ENCODE measurements at places on chromosomes 6 and 20.

DNA sequence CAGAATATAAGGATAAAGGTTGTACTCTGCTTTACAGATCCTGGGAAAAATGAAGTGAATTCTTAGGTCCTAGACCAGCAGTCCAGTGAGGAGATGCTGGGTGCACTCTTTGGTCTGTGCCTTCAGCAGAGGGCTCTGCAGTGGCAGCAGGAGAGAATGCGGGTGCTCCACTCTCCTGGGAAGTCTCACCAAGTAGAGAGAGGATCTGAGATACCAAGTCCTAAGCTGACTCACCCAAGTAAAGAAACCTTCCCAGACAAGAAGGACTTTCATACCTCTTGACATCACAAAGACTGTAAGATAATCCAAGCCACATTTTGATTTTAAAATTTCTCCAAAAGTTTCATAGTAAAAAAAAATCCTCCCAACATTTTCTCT lies 116.9 kb upstream of the EMILIN3 start:
- no peak for DNase-seq

DNA sequence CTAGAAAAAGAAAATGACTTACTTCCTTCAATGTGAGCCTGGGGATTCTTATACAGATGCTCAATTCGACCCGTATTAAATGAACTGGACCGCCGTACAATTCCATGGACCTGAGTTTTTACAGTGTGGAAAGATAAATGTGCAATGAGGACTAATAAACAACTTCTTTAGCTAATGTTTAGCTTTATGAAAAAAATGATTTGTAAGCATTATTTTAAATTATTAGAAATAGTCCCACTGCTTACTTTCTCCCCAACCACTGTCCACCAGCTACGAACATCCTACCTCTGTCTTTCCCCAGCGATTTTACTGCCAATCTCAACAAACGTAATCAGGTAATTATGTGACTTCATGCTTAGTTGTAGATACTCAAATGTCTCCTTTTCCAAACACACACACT lies 128.0 kb downstream of the GMDS start:
- DNase-seq: no peak

- DNase-seq: no peak
Observed at GRCh38 chr6:19440531-19440930, 396.6 kb upstream of the ID4 start.

- DNase-seq: no peak
Observed at GRCh38 chr6:44250067-44250717, 3.3 kb downstream of the HSP90AB1 start.

DNA sequence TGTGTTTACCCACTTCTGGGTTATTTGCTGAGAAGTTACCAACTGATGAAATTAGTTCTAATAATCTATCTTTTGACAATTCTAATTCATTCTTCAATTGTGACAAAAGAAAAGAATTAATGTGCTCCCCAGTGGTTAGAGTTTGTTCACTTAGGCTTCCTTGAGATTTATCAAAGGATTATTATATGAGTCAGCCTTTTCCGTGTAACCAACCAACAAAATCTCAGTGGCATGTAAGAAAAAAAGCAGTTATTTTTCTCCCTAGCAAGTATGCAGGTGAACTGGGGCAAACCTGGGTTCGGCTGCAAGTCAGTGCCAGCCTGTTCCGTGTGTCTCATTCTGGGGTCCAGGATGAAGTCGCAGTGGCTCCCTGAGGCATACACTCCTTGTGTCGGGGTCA lies 28.8 kb upstream of the HIVEP1 start:
- DNase-seq: no peak

DNA sequence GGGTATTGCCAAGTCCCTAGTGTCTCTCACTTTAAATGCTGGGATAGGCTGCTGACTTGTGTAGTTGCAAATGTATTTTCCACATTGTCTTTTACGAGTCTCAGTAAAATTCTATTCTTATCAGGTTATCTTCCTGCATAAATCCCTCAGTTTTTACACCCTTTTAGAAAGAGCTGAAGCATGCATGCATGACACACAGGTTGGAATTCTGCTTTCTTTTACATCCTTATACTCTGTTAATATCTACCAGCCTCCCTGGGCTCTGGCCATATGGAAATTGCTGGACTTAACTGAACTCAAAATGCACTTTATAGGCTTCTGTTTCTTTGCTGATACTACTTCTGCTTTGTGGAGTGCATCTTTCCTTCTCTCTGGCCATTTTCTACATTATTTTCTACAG lies 477.4 kb downstream of the FRK start:
- DNase-seq: no peak

DNA sequence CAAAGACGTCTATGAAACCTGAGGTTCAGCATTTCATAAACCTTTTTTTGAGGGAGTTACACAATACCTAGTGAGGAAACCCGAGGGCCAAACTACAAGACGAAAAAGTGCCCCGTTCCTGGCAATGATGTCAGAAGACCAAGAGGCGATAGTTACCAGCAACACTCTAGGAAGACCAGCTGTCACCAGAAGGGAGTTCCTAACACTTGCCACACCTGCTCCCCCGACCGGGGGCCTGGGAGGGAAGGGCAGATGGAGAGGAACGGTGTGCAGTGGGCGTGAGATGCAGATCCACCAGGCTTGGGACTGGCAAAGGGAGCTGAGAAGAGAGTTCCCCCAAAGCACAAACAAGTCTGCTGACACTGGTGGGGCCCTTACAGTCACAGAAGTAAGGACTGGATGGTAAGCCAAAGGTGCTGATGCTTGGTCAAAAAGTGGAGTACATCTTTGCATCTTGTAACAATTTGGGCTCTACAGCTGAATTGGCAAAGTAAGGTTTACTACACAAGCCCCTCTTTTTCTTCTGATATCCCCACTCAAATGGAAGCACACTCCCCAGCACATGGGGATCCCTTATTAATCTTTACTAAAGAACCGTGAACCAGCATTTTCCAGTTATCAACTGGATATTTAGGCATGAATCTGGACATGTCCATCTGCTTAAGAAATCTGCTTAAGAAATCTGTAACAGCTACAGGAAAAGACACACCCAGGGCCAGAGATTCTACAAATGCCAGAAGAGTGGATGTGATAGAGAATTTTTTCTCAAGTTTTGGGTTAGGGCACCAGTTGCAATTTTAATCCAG lies 38.5 kb downstream of the PANK2 start:
- peak; percentile 21 for DNase-seq

GRCh38 chr6:5606546-5606945 lies 345.2 kb downstream of the FARS2 start:
- DNase-seq: peak; percentile 59

DNA sequence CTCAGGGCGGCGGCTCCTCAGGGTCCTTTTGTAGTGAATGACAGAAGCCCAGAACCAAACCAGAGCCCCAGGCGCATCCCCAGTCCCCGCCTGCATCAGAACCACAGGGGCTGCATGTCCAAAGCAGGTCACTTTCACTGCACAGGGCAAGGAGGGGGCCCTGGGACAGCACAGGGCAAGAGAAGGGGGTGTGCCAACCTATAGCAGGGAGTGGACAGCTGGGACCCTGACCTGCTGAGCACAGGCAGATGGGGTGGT lies 501.4 kb downstream of the PREX1 start:
- DNase-seq: no peak

DNA sequence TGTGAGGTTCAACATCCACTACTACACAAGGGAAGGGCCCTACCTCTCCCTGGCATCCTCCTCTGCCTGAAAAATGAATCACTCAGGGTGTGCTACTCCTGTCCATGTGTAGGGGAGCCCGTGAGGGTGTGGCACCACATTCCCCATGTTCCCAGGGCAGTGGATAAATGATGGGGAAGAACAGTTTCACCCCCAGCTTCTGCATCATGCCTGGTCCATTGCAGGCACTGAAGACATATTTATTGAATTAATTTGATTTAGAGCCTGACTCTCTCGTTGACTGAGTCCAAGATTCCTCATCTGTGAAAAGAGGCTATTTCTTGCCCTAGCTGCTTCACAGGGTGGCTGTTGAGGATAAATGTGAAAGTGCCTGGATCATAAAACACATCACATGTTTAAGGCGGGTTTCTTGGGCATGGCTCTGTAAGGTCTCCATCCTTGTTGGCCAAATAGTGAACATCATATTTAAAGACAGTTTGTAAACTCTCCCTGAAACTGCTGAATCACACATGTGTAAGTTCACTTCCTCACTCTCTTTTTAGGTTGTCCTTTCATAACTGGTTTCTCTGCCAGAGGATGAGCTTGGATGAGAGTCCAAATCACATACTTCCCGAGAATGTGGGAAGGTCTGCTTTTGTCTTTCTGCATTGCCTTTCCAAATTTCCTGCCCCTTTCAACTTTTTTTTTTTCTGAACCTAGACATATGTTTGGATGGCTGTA lies 79.7 kb upstream of the FYN start:
- no peak for DNase-seq

DNA sequence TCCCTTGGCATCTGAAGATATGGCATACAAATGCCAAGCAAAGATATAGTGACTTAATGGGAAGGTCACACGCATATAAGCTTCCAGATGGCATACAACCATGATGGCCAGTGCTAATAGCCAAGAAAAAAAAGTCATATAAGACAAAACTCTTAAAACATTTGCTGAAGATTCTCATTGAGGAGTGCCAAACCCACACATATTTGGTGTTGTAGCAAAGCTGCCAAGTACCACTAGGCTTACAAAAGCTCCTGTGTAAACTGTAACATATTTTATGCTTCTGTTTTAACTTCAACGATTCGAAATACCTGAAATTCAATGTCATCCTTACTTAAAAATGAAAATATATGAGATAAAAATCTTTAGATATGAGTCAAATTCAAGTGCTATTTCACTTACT lies 123.0 kb downstream of the HMGCLL1 start:
- DNase-seq: no peak

GRCh38 chr6:157684620-157685299 lies 138.3 kb upstream of the SNX9 start:
- DNase-seq: no peak

GRCh38 chr20:51831866-51832265 lies 29.5 kb upstream of the SALL4 start:
- DNase-seq: no peak

DNA sequence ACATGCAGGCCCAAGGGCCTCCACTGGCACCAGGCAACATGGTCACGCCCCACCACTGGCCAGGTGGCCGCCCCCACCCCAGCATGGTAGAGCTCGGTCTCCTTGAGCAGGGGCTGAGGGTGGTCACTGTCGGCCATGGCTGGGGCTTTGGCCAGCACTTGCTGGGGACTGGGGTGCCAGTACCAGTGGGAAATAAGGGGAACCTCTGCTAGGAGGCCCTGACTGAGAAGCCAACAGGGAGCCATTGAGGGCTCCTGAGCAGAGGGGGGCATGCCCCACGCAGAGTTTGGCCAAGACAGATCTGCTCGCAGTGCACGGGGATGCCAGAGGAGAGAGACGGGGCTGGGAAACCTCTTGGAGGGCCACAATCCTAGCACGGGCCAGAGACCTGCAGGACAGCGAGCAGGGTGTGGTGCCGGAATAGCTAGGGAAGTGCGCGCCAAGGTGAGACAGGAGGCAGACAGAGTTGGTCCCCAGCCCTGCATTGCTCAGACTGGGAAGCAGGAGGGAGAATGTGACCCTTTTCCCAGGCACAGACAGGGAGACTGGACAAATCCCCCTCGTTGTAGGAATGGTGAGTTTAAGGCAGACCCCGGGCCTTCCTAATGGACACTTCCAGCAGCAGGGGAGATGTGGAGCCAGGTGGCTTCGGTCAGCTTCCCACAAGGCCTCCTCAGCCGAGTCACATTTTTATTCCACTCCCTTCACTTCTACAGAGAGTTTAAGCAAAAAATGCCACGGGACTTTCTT lies 179.0 kb upstream of the CST7 start:
- DNase-seq: no peak

- DNase-seq: no peak
Observed at GRCh38 chr6:3617681-3618311, 133.7 kb downstream of the PXDC1 start.

GRCh38 chr6:1838604-1839213 lies 229.0 kb downstream of the FOXC1 start:
- no peak for DNase-seq

DNA sequence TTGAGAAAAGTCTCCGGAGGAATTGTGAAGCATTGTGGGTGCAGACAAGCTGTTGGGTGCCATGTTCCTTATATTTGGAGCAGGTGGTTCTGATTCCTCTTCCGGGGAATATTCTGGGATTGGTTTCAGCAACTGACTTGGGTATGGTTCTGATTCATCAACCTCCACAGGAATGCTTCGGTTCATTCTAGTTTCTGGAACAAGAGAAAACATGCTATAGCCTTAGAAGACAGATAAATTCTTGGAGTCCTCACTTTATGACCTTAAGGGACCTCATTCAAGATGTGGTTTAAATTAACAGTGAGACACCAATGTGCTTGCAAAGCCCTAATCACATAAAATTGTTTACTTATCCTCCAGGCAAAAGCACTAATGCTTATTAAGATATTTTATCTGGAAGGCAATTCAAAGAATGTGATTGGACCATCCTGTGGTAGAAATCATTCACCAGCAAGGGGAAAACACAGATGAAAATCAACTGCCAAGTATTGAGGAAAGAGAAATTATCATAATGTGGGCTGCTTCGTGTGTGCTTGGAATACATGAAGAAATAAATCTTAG lies 13.7 kb downstream of the TRAF3IP2 start:
- DNase-seq: no peak

DNA sequence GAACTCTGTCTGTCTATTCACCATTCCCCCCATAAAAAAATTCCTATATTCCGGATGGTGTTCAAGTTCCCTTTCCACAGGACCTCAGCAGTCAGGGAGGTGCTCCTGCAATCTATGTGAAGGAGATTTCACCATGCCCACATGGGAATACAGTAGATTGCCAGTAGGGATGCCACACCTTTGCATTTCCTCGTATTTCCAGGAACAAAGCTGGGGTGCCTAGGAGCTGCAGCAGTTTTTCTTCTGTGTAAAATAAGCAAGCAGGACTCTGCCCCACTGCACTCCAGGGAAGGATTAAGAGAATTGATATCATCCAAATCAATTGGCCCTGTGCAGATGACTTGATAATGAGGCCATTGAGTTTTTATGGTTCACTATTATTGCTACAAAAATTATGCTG lies 7.4 kb upstream of the KIF16B start:
- DNase-seq: no peak

GRCh38 chr6:134131530-134132139 lies 79.2 kb upstream of the SLC2A12 start:
- DNase-seq: no peak

- no peak for DNase-seq
Observed at GRCh38 chr20:39533858-39534257, 571.7 kb downstream of the DHX35 start.

DNA sequence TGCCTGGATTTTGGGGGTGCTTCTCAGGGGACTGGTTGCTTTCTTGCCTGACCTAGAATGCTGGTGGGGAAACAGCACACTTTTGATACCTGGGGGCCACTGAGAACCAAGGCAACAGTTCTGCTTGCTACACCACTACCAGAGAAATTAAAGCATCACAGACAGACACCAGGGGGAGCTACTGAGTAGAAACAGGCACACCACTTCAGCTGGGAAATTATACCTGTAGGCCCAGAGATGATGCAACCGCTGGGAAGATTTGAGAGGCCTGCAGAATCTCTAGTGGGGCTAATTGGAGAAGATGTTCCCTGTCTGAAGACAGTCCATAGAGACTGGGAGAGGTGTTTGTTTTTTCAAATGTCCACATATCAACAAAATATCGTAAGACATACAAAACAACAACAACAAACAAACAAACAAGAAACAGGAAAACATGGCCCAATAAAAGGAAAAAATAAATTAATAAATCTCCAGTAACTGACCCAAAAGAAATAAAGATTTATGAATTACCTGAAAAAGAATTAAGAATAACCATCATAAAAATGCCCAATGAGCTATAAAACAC lies 129.4 kb upstream of the RIN2 start:
- DNase-seq: peak; percentile 54

- DNase-seq: no peak
Observed at GRCh38 chr6:165854061-165854862, 191.2 kb upstream of the PDE10A start.
